Body of pancreas (tissue), 4 donors: ENCODE measurements at places on chromosomes 5 and 9.

GRCh38 chr9:102428305-102428704 lies 566.8 kb upstream of the CYLC2 start:
- no peak for DNase-seq

- DNase-seq: no peak
These were observed 8.1 kb upstream of the DAB2 start for GRCh38 chr5:39432696-39433530.

DNA sequence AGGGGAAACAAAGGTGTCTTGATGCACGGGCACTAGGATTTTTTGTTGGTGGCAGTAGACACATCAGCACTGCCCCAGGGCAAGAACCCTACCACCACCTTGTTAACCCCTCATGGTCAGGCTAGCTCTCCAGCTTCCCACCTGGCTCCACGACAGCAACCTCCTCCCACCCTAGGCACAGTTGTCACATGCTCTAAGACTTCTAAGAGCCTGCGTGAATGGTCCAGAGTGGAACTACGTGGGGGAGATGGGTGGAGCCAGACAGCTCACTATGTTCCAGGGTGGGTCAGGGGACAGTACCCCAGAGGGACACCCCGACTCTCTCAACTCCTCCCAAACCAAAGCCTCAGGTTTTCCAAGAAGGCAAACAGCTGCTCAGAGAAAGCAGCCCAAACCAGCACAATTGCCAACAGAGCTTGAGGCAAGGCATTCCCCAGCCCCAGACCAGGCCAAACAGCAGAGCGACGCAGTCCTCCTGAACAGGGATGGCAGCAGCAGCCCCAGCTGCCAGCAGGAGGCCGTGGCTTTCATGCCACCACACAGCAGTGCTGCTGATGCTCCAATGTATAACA lies 78.0 kb downstream of the NRG2 start:
- no peak for DNase-seq

DNA sequence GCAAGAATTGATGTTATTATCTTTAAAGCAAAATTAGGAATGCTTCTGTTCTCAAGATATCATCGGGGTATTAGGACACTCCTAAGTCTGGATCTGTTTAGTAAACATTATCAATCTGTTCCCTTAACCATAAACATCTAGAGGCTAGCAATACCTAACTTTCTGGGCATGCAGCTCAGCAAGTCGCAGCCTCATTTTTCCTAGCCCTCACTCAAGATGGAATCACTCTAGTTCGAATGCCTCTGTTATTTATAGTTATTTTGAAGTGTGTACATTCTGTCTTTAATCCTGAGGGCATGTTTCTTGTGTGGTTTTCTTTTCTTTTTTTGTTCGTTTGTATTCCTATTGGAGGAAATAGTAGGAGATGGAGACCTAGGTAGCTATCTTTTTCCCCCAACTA lies 66.9 kb downstream of the FER start:
- no peak for DNase-seq
